NCI-H1092 treated with DMSO at 0.1 percent for 48 hours (cell line): ENCODE measurements at places on chromosomes 3 and 15.

DNA sequence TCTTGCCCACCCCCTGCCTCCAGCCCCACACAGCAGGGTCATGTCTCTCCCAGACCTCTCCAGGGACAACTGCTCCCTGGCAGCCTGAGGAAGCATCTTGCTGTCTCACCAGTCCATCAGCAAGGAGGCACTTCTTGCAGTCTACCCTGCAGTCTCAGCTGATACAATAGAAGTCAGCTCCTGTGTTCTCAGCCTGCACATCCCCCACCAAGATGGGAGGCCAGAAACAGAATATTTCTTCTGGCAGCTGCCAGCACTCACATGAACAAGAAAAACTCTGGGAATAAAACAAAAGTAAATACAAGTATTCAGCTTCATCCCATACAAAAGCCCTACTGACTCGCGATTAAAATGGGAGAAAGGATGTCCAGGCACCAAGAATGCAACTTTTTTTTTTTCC is 457.4 kb upstream of the PROK2 start:
- DNase-seq = no peak

GRCh38 chr3:172699031-172699430 is 11.8 kb downstream of the NCEH1 start:
- no peak for DNase-seq

DNA sequence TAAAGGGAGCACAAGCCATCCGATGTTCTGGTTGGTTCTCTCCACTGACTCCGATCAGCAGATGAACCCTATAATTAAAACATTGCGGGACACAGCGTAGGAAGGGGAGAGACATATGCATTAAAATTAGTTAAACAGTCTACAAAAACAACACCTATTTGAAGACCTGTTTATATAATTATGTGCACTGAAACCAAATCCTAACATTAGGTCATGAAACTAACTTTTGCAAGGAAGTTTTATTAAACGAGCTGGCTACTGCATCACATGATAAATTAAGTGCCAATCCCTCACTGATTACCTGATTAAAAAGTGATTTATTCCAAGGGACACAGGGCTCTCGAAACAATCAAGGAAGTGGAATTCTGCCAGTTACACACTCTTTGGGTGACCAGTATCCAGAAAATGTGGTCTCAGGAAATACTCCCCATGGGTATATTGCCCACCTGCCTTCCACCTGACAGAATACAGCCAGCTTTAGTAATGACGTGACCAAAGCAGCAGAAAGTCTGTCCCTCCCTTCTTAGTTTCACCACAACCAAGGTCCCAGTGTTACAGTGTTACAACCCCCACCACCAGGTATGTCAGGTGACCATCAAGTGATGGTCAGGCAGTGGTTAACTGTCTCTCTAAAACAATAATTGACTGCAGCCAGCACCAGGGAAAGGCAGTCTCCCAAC is 69.5 kb downstream of the HERC1 start:
- no peak for DNase-seq

GRCh38 chr15:74788042-74788682 is 6.3 kb downstream of the CSK start:
- no peak for DNase-seq

GRCh38 chr3:128782282-128783146 is 56.5 kb downstream of the RAB7A start:
- no peak for DNase-seq

- DNase-seq = no peak
Observed at GRCh38 chr15:42507514-42507913, 12.1 kb downstream of the SNAP23 start.

DNA sequence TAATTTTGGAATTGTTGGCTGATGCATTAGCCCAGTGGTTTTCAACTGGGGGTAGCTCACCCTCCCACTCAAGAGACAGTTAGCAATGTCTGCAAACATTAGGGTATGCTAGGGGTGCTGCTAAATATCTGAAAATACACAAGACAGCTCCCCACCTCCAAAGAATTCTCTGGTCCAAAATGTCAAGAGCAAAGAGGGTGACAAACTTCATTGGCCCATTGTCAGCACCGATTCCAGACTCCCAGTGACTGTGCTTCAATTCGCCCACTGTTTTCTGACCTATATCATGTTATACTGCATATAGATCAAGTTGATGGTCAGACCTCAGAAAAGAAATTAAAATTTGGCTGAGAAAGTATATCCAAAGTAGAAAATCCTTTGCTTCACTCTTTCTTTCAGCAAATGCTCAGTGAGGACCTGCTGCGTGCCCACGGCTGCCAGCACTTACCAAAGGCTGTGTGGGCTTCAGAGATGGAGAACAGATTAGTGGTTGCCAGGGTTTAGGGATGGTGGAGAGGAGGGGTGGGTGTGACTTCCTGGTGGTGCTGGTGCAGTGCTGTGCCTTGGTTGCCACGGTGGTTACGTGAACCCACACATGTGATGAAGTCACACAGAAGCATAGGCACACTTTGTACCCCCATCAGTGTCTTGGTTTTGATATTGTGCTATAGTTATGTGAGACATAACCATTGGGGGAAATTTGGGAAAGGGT is 204.0 kb downstream of the PLCL2 start:
- no peak for DNase-seq

- peak; percentile 76 for DNase-seq
Observed at GRCh38 chr3:195250473-195251251, 20.3 kb downstream of the XXYLT1 start.

GRCh38 chr15:93942269-93942694 is 289.1 kb upstream of the MCTP2 start:
- peak; percentile 46 for DNase-seq

- DNase-seq = no peak
Observed at GRCh38 chr15:80953001-80953952, 36.3 kb downstream of the MESD start.

- DNase-seq = peak; percentile 44
Observed at GRCh38 chr15:90101130-90101968, 919 bp downstream of the IDH2 start.

- no peak for DNase-seq
Observed at GRCh38 chr3:29606416-29606815, 325.5 kb downstream of the RBMS3 start.

DNA sequence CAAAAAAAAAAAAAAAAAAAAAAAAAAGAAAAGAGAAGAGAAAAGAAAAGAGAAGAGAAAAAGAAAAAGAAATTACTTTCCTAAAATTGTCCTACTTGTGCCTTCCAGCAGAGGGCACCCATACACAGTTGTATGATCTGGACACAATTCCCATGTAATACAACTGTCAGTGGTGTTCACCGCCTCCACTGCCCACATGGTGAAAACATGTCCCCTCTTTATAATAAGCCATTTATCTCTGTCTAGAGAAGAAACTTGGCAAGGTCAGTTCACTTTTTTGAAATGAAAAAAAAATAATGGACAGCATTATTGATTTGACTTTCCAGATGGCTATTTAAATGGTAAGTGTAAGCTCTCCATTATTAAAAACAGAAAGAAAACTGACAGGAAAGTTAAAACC is 459.4 kb downstream of the GBE1 start:
- DNase-seq = peak; percentile 19

DNA sequence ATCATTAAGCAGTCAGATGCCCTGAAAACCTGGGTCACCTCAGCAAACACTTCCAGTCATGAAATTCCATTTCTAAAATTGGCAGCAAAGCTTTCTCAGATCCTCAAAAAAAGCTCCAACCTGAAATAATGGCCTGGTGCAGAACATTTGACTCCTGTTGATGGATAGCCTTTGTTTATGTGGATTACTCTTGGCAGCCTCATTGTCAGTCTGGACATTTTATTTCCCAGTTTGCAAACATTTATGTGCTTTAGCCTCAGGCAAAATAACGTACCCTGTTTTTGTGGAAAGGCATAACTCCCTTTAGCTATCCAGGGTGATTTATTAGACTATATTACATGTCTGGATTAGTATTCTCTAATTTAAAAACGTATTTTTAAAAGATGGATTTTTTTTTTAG is 53.9 kb downstream of the PXYLP1 start:
- DNase-seq = no peak

GRCh38 chr3:133152056-133152455 is 113.9 kb downstream of the TMEM108 start:
- DNase-seq = peak; percentile 81

DNA sequence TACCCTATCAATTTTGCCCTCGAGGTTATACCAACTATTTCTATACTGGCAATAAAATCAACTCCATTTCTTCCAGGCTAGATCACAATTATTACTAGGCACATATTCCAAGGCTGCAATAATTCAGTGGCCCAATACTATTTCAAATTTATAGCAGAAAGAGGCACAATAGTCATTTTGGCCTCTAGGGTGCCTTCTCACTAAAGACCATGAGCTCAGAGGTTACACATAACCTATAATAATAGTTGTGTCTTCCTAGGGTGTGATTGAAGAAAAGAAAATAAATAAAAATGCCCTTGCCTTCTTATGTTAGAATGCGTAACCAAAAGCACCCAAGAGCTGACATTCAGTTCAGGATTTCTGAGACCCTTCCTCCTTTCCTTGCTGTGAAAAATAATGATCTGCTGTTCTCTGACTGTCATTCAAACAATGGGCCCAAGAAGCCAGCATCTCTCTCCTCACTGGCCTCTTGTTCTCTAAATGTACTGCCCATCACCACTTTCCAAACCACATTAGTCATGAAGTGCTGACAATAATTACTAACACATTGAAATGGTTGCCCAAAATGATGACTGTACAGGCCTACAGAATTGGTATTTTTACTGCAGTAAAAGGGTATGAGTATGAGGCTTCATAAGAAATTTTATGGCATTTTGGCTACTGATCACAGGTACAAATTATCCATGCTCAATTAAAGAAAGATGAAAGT is 244.8 kb downstream of the LRRN1 start:
- DNase-seq = no peak

GRCh38 chr15:48914717-48915116 is 36.8 kb downstream of the EID1 start:
- DNase-seq = no peak

- no peak for DNase-seq
Observed at GRCh38 chr3:194259982-194260766, 91.0 kb downstream of the CPN2 start.

DNA sequence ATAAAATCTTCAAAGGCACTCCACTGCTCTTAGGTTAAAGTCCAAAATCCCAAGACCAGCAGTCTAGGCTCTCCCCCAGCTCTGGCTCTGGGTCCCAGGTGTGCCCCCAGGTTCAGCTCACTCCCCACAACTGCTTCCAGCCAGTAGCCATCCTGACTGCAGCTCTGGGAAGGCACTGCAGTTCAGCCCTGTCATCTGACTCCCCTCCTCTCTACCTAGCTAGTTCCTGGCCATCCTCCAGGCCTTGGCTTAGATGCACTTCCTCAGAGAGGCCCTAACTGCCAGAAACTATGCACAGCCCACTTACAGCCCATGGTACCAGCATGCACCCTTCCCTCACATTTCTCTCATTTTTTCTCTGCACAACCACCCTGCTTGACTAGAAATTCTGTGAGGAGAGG is 25.5 kb downstream of the TBC1D2B start:
- peak; percentile 13 for DNase-seq

DNA sequence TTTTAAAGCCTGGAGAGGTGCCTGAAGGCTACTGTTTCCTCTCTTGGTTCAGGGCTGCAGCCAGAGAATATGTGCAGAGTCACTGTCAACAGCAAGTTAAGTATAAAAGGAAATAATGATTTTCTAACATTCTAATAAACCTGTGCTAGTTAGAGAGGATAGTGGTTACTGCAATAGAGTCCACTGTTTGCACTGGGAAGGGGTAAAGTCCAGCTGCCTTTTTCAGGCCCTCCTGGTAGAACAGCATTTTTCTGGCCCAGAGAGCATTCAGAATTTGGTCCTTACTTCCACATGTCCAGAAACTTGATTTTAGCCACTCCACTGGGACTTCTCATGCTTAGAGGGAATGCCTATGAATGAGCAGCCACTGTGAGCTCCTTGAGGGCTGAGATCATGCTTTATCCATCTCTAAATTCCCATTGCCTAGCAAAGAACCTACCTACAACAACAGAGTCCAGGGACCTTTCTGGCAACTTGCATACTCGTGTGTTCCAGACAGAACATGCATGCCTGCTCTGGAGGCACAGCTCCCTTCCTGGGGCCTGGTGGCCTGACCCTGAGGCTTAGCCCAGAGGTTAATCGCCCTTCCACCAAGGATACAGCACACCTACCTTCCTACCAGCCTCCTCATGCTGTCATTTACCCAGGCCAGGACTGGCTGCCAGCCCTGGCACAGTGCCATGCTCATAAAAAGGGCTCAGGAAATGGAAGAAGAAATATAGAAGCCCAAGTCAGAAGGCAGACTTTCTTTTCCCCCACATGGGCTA is 50.3 kb upstream of the ATP13A3 start:
- DNase-seq = peak; percentile 75

- no peak for DNase-seq
Observed at GRCh38 chr3:8775181-8775580, 5.8 kb upstream of the OXTR start.

DNA sequence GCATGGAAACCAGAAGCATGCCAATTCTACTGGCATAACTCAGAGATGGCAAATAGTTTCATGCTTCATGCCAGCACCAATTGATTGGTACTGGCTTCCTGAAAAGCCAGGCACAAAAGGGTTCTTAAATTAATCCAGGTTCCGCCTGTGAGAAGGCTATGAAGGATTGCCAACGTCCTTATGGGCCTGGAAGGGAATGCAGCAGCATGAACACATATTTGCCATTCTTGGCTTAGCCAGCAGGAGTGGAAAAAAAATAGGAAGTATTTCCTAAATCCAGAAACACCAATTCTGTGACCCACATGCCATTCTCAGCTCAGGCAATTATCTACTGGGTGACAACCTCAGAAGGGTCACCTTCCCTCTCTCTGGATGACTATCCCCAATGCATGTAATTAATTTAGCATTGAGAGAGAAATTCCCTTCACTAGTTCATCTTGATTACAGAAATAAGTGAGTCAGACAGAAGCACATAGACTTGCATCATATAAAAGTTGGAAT is 36.0 kb downstream of the ADAMTS9 start:
- DNase-seq = no peak

- no peak for DNase-seq
Observed at GRCh38 chr3:17733215-17733614, 9.2 kb downstream of the TBC1D5 start.

DNA sequence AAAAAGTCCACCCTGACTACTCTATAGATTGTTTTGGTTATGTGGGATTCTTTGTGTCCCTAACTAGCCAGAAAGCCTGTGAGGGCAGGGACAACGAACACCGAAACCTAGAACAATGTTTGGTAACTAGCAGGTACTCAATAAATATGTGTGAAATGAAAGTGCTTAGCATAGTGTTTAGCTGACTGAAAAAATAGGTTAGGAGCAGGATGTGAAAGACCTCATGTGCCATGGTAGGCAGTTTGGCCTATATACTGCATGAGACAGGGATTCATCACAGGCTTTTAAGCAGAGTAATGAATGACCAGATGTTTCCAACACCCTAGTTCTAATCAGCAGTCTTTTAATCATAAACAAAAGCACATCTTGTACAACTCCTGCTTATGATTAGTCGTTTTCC is 64.2 kb downstream of the MYO5A start:
- DNase-seq = no peak
